ENCODE measurements at places on chromosomes 3 and 15. TPM values are rescaled to one million over a fixed set of nuclear protein-coding genes. Genes with fewer than 3 reads are reported as not detected.
A peak's percentile ranks its signal among the peaks of the same experiment; 100 is the strongest.

CNTN6 gene
- total RNA-seq: 0.23 TPM

DNA sequence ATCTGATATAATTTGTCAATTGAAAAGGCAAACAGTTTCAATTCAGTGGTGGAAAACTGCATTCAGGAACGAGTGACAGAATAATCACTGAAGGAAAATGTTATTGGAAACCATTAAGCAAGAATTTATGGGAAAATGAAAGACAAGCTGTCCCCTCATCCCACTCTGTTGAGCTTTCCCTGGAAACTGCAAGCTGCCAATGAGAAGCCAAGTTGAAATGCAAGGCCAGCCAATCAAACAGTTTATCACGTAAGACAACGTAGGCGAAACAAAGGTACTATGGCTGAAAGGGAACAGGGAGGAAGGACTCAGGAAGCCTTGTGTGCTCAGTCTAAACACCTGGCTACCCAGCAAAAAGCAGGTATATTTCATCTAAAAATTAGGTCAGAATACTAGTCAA lies 187.9 kb upstream of the ATP10A start:
- no peak for DNase-seq

GRCh38 chr3:161673866-161674265 lies 177.3 kb downstream of the OTOL1 start:
- DNase-seq: no peak

PDE8A gene
- total RNA-seq: 13.9 TPM

MASP1 gene
- total RNA-seq: 0.57 TPM

DNA sequence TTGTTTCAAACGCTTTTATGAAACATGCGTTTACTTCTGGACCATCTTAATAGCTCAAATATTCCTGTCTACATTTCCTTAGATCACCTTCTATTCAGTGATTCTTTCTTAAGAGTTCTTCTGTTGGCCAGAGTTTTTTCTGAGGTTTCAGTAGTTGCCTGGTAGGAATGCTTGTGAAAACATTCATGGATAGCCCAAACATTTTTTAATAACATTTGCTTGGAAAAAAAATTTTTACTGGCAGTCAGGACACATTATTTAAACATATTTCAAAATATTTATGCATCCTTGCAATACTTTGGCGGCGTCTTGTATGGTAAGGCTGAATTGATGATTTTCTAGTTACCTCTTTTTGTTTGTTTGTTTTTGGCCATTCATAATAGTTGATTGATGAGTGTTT lies 47.4 kb upstream of the ZBTB20 start:
- DNase-seq: no peak

- DNase-seq: no peak
These were observed 29.0 kb upstream of the NR2C2 start for GRCh38 chr3:14918356-14918860.

CCNB2 gene
- 87.2 TPM for total RNA-seq

- no peak for DNase-seq
These were observed 279.2 kb downstream of the PDCD6IP start for GRCh38 chr3:34077417-34078195.

AGBL1 gene
- 0.07 TPM for total RNA-seq

DNA sequence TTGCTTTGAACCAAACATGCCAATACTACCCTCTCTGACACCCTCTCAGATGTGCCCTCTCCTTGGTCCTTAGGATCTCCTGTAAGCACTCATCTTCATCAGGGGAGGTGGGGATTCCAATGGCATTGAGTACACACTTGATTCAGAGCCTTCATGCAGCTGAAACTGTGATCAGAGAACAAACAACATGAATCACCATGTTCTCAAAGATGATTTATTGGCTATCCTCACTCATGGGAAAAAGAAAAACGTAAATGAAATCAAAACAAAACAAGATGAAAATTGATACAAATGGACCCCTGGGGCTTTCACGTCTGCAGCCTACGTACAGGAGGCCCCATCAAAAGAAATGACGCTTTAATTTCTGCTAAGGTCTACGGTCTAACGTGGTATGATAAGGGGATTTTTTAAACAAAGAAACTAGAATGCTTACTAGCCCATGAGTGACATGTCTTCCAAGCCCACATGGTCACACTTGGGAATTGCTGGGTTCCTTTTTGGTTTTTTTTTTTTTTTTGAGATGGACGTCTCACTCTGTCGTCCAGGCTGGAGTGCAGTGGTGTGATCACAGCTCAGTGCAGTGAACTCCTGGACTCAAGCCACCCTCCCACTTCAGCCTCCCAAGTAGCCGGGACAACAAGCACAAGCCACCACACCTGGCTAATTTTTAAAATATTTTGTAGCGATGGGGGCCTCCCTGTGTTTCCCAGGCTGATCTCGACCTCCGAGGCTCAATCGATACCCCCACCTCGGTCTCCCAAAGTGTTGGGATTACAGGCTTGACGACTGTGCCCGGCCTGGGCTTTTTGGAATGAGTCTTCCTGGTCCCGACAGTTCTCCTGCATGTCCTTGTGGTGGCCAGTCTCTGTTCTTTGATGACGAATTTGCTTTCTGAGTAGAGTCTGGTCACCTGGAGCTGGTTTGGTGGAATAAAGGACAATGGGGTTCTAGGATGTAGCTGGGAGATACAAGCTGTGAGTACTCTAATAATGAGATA lies 202.6 kb downstream of the XXYLT1 start:
- no peak for DNase-seq

SH2D7 gene
- not detected for total RNA-seq

GRCh38 chr3:124453189-124453588 lies 277.1 kb upstream of the UMPS start:
- no peak for DNase-seq

- no peak for DNase-seq
These were observed 11.5 kb downstream of the APH1B start for GRCh38 chr15:63288778-63289378.

DPPA2 gene
- 3.1 TPM for total RNA-seq

DNA sequence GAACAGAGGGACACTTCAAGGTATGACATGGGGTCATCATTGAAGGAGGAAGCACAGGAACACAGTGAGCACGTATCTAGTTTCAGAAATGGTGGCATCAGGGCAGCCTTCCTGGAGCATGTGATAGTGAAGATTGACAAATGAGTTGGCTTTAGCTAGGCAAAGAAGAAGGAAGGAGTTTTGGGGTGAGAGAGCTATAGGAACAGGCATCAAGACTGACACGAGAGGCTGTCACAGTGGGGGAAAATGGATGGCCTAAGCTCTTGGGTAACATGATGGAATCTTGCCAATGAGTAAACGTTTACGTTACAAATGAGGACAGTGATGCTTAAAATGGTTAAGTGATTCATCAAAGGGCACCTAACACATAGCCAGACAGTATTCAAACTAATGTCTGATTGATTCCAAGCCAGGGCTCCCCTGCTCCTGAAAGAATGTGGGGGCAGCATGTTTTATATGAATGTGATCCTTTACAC lies 23.1 kb upstream of the GPR171 start:
- no peak for DNase-seq

- DNase-seq: no peak
These were observed 6.8 kb upstream of the GAP43 start for GRCh38 chr3:115616461-115616860.

NRROS gene
- 3.2 TPM for total RNA-seq

DNA sequence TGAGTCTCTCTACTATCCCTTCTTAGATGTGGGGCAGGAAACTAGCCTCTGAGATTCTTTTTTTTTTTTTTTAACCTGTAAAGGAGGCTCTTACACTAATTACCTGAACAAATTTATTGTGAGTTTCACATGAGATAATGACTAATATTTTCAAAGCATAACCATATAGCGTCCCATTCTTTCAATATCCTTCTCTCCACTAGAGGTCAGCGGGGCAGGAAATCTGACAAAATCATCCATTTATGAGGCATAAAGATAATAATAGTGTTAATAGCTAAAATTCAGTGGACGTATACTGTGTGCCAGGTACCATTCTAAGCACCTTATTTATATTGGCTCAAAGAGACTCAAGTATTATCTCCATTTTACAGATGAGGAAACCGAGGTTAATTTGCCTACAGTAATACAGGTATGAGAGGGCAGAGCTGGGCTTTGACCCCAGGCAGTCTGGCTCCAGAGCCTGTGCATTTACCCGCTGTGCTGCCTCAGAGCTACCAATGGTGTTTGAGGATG lies 16.3 kb upstream of the SMAD6 start:
- DNase-seq: peak; percentile 32

GRCh38 chr3:133995264-133995663 lies 34.5 kb downstream of the SLCO2A1 start:
- peak; percentile 22 for DNase-seq

Data from endodermal cell (in vitro differentiated cells).